ENCODE measurements at places on chromosomes 3 and 15. TPM values are rescaled to one million over a fixed set of nuclear protein-coding genes. Genes with fewer than 3 reads are reported as not detected.

DNA sequence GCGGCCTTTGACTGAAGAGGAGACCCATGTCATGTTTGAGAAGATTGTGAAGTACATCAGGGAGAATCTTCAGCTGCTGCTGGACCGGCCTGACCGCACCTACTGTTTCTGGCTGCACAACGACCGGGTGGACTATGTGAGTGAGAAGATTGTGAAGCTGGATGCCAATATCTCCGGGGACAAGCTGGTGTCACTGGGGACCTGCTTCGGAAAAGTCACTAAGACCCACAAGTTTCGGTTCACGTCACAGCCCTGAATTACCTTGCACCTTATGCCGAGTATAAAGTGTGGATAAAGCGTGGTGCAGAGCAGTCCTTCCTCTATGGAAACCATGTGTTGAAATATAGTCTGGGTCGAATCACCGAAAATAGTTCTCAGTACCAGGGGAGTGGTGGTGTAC is 16.0 kb upstream of the DNAJC13 start:
- no peak overlapping the region for H3K27ac ChIP-seq
- H3K4me3 ChIP-seq: no peak overlapping the region
- no peaks in the 10 kb centered on the region for H3K4me1 ChIP-seq
- no peaks in the 10 kb centered on the region for H3K27me3 ChIP-seq
- H3K36me3 ChIP-seq: no peaks in the 10 kb centered on the region
- no peak for DNase-seq

- DNase-seq: no peak
- no peak overlapping the region for H3K27ac ChIP-seq
- no peaks in the 10 kb centered on the region for H3K27me3 ChIP-seq
- no peak overlapping the region for H3K4me3 ChIP-seq
- no peaks in the 10 kb centered on the region for H3K4me1 ChIP-seq
- H3K36me3 ChIP-seq: no peaks in the 10 kb centered on the region
Observed at GRCh38 chr3:191236646-191237045, 37.6 kb downstream of the OSTN start.

GRCh38 chr15:66859688-66860253 is 157.7 kb downstream of the SMAD6 start:
- no peak for DNase-seq
- H3K36me3 ChIP-seq: no peaks in the 10 kb centered on the region
- H3K27me3 ChIP-seq: peaks cover 3% of the 10 kb centered on the region
- no peak overlapping the region for H3K4me3 ChIP-seq
- no peak overlapping the region for H3K27ac ChIP-seq

DNA sequence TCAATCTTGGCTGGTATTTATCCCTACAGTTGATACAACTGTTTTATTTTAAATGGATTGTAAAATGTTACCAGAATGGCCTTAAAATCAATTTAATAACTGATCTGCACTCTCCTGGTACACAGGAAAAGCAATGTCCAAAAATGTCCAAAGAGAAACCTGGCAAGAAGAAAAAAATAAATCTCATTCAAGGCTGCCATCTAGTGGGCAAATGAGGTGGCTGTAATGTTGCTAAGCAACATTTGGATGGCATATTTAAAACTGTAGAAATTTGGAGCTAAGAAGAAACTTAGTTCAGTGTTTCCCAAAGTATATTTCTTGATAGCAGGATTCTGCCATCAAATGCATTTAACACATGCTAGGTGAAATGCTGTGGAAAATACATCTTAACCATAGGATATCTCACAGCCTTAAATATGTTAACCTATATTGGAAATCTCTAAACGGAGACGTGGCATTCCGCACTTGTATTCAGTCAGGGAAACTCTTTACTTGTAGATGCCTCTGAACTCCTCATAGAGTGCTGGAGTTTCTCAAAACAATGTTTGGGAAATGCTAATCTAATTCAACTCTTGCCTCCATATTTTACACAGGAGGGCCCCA is 216.8 kb downstream of the ERC2 start:
- no peak for DNase-seq
- H3K27ac ChIP-seq: no peak overlapping the region
- no peaks in the 10 kb centered on the region for H3K27me3 ChIP-seq
- no peaks in the 10 kb centered on the region for H3K36me3 ChIP-seq

DNA sequence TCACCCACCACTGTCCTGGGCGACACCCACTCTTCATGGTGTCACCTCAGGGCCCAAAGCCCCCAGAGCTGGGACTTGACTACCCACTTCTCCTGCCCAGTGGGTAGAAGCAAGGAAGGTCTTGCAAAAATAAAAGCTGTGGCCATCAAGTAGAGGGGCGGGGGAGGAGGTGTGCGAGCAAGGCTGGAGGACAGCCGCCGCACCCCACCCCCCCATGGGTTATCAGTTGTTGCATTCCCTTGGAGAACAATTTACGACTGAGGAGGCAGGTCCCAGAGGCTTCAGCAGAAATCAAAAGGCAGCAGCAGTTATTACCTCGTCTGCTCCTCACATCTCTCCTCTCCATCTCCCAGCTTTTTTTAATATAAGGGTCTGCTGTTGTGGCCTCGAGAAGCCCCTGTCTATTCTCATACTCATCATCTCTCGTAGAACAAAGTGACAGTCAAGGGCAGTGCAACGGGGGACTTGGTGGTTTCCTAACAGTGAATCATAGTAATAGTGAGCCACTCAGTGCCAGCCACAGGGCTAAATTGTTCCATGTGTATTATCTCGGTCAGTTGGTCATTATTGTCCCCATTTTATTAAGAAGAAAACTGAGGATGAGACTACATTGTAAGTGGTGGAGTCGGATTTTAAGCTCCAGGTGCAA is 116.4 kb downstream of the PDCD6IP start:
- H3K36me3 ChIP-seq: no peaks in the 10 kb centered on the region
- no peak overlapping the region for H3K27ac ChIP-seq
- H3K4me3 ChIP-seq: no peak overlapping the region
- no peaks in the 10 kb centered on the region for H3K4me1 ChIP-seq
- no peak for DNase-seq

DNA sequence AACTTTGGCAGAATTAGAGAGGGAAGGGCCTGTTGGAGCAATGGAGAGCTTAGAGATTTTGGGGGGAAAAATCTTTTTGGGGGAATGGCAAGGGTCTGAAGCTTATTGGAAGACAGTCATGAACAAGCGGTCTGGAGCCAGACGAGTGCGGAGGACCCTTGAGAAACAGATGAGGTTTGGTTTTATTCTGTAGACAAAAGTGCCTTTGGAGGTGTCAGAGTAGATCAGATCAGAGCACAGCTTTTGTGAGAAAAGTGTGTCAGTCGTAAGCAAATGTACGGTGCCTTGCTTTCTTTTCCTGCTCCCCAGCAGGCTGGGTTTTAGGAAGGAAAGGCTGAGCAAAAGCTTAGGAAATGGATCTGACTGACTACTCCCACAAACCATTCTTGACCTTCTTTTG is 236.8 kb upstream of the TPRG1 start:
- no peaks in the 10 kb centered on the region for H3K27me3 ChIP-seq
- no peak for DNase-seq
- no peak overlapping the region for H3K27ac ChIP-seq
- H3K4me1 ChIP-seq: no peaks in the 10 kb centered on the region
- no peaks in the 10 kb centered on the region for H3K36me3 ChIP-seq

DNA sequence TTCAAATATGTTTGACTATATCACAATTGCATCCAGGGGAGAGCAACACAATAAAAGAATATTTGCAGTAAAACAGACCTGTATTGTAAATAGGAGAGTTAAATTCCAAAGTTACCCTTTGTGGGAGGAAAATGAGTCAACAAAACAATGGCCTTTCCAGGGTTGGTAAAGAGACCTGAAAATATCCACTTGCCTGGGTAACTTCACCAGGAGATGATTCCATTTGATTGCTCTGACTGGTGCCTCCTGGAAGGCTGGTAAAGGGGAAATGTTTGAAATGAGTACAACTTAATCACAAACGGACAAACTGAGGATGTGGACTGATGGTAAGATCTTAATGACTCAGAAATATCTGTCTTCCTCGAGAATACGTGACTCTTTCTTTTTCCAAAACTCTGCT is 43.6 kb upstream of the SRGAP3 start:
- no peak for DNase-seq
- H3K27me3 ChIP-seq: no peaks in the 10 kb centered on the region
- H3K27ac ChIP-seq: no peak overlapping the region
- no peaks in the 10 kb centered on the region for H3K36me3 ChIP-seq

GRCh38 chr3:52361454-52361853 is 45.3 kb downstream of the DNAH1 start:
- H3K27ac ChIP-seq: no peak overlapping the region
- H3K4me3 ChIP-seq: no peak overlapping the region
- no peak for DNase-seq

DNA sequence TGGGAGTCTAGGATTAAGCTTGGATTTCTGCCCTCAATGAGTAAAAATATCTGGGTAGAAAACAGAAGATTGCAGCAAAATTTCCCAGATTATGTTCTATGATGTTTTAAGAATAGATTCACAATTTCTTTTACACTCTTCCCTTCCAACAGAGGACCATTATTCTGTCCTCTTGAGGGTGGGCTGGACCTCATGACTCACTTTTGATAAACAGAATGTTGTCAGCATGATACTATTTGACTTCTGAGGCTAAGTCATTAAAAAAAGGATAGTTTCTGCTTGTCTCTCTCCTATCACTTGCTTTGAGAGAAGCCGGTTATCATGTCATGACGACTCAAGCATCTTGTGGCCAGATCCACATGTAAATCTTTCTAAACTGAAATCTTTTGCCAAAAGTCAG is 396.2 kb upstream of the CDIN1 start:
- H3K4me1 ChIP-seq: no peaks in the 10 kb centered on the region
- no peaks in the 10 kb centered on the region for H3K27me3 ChIP-seq
- no peaks in the 10 kb centered on the region for H3K36me3 ChIP-seq
- no peak overlapping the region for H3K27ac ChIP-seq
- DNase-seq: no peak

SERPINI2 gene
- not detected for total RNA-seq

RASL12 gene
- total RNA-seq: not detected

DNA sequence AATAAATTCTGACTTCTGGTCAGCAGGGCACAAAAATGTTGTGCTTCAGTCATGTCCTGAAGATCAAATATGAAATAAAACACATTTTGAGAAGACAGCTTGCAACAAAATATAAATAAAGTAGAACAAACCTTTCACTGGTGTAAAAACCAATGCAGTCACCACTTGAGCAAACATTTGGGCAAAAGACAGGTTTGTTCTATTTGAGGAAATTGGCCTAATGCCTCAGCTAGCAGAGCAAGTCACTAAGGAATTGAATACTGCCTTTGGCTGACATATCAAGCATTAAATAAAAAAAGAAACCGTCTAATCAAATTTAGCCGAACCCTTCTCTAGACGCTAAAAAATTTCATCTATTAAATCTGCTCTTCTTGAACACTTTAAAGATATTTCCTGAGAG is 475.4 kb upstream of the CNTN3 start:
- H3K4me1 ChIP-seq: no peaks in the 10 kb centered on the region
- no peaks in the 10 kb centered on the region for H3K36me3 ChIP-seq
- no peaks in the 10 kb centered on the region for H3K27me3 ChIP-seq
- H3K27ac ChIP-seq: no peak overlapping the region

GRCh38 chr15:69058830-69059556 is 44.5 kb downstream of the NOX5 start:
- no peaks in the 10 kb centered on the region for H3K36me3 ChIP-seq
- no peak overlapping the region for H3K27ac ChIP-seq
- peak; percentile 66 for DNase-seq
- H3K4me1 ChIP-seq: peaks cover 23% of the 10 kb centered on the region

GOLGA8G gene
- total RNA-seq: not detected

DNA sequence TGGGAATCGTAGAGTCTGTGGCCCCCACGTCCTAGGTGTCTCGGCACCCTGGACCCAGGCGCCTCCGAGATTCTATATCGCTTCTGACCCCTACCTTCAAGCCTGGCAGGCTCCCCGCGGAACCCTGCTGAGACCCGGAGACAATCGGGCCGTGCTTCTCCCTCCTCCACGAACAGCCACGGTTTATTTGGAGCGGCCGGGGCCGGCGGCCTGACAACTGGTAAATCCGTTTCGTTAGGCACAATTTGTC is 1.4 kb downstream of the GATA2 start:
- H3K27me3 ChIP-seq: peaks cover 9% of the 10 kb centered on the region
- H3K4me1 ChIP-seq: peaks cover 11% of the 10 kb centered on the region
- no peak overlapping the region for H3K4me3 ChIP-seq
- H3K27ac ChIP-seq: no peak overlapping the region

IGDCC3 gene
- total RNA-seq: not detected

DNA sequence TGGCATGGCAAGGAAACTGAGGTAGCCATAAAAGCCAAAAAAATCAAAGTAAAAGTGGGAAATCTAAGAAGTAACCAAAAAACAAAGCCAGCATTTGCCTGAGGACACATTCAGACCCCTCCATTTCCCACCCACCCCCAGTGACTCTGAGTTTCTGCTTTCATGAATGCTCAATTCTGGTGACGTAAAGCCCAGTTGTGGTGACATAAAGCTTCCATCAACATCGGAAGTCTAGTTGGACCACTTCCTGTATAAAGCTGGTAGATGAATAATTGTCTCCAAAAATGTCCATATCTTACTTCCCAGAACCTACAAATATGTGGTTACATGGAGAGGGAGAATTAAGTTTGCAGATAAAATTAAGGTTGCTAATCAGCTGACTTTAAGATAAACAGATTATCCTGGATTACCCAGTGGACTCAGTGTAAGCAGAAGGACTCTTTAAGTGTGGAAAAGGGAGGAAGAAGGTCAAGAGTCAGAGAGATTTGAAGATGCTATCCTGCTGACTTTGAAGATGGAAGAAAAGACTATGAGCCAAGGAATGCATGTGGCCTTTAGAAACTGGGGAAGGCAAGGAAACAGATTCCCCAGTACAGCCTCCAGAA is 62.0 kb upstream of the ST3GAL6 start:
- H3K4me1 ChIP-seq: no peaks in the 10 kb centered on the region
- no peak overlapping the region for H3K27ac ChIP-seq
- H3K27me3 ChIP-seq: no peaks in the 10 kb centered on the region
- H3K36me3 ChIP-seq: no peaks in the 10 kb centered on the region
- no peak for DNase-seq

GAP43 gene
- not detected for total RNA-seq

DNA sequence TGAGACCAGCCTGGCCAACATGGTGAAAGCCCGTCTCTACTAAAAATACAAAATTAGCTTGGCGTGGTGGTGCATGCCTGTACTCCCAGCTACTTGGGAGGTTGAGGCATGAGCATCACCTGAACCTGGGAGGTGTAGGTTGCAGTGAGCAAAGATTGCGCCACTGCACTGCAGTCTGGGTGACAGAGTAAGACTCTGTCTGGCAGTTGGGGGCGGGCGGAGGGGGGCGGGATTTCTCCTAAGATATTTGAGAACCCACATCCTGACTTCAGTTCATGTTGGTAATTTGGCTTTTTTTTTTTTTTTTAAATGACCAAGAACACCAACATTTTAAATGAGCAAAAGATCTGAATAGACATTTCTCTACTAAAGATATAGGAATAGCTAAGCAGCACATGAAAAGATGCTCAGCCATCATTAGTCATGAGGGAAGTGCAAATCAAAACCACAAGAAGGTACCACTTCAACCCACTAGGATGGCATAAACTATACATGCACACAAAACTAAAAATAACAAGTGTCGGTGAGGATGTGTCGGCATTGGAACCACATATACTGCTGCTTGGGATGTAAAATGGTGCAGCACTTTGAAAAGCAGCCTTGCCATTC is 75.6 kb upstream of the LMOD3 start:
- H3K4me3 ChIP-seq: peak overlapping the region; percentile 70
- H3K4me1 ChIP-seq: peaks cover 22% of the 10 kb centered on the region
- H3K27me3 ChIP-seq: no peaks in the 10 kb centered on the region
- DNase-seq: peak; percentile 29

- H3K27ac ChIP-seq: no peak overlapping the region
- no peaks in the 10 kb centered on the region for H3K36me3 ChIP-seq
- H3K27me3 ChIP-seq: no peaks in the 10 kb centered on the region
- H3K4me3 ChIP-seq: no peak overlapping the region
- H3K4me1 ChIP-seq: no peaks in the 10 kb centered on the region
Observed at GRCh38 chr15:86661580-86661979, 581.9 kb downstream of the AGBL1 start.
